A172 (cell line): ENCODE measurements at places on chromosomes 4 and X. TPM values are rescaled to one million over a fixed set of nuclear protein-coding genes. Genes with fewer than 3 reads are reported as not detected.

Gene PCDH19
- not detected in 2 replicates for total RNA-seq

Gene CT47C1
- not detected in 2 replicates for total RNA-seq

Gene RPGR
- 3.7 and 5.3 TPM in 2 replicates for total RNA-seq

Gene ODAPH
- not detected in 2 replicates for total RNA-seq

Gene ODAM
- total RNA-seq = not detected in 2 replicates

Gene OPN1MW2
- total RNA-seq = not detected in 2 replicates

DNA sequence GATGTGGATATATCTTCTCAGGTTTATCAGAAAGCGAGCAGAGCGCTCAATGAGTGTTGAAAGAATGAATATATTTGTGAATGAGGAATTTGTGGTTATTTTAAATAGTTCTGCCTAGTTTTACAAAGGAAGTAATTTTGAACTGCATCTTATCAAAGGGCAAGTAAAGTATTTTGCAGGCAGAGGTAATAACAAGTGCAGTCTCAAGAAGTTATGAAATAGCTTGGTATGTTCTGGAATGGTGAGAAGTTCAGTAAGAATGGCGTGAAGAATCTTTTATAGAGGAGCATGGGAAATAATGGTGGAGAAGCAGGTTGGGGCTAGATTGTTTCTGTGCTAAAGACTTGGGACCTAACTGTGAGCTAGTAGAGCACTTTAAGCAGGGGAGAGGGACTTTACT is 10.9 kb downstream of the TMA16 start:
- no peak for DNase-seq

- DNase-seq = no peak
Measured at GRCh38 chr4:13248621-13249298, 235.4 kb downstream of the RAB28 start.

- DNase-seq = peak; percentile 56
Measured at GRCh38 chr4:31175242-31175910, 455.2 kb downstream of the PCDH7 start.

- no peak for DNase-seq
Measured at GRCh38 chrX:118593407-118593806, 97.8 kb downstream of the DOCK11 start.

- DNase-seq = no peak
Measured at GRCh38 chr4:18931643-18932377, 910.3 kb upstream of the LCORL start.

- peak; percentile 54 for DNase-seq
Measured at GRCh38 chr4:182015893-182016292, 227.3 kb upstream of the TENM3 start.

GRCh38 chr4:2958446-2958845 is 4.8 kb downstream of the NOP14 start:
- peak; percentile 41 for DNase-seq

GRCh38 chr4:102601586-102602227 is 100.5 kb downstream of the NFKB1 start:
- DNase-seq = no peak

GRCh38 chrX:97860226-97860625 is 976.5 kb downstream of the RPA4 start:
- DNase-seq = no peak

- DNase-seq = no peak
Measured at GRCh38 chrX:86830685-86831084, 682.4 kb downstream of the DACH2 start.

- DNase-seq = no peak
Measured at GRCh38 chr4:1371176-1372165, 24.5 kb downstream of the UVSSA start.

- DNase-seq = no peak
Measured at GRCh38 chrX:118062048-118062789, 54.4 kb downstream of the KLHL13 start.

DNA sequence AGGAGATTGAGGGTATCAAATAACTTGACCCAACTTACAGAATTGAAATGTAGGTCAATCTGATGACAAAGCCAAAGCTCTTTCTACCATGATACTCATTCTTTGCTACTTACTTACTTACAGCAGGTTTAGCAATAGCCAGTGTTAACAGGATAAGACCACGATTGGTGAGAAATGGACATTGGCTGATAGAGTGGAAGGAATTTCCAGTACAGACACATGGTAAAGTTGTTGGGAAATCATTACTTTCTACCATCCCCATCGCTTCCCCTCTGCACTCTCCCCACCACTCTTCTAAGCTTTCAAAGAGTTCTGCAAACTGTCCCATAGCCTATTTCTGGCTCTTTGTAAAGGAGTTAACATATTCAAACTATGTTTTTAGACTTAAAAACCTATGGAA is 119.7 kb downstream of the CHRNA9 start:
- DNase-seq = no peak

- no peak for DNase-seq
Measured at GRCh38 chr4:145552181-145552822, 66.9 kb upstream of the MMAA start.

DNA sequence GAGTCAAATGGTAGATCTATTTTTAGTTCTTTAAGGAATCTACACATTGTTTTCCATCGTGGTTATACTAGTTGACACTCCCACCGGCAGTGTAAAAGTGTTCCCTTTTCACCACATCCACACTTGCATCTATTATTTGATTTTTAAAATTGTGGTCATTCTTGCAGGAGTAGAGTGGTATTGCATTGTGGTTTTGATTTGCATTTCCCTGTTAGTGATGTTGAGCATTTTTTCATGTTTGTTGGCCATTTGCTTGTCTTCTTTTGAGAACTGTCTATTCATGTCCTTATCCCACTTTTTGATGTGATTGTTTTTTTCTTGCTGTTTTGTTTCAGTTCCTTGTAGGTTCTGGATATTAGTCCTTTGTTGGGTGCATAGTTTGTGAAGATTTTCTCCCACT is 70.0 kb downstream of the TAB3 start:
- no peak for DNase-seq

- DNase-seq = peak; percentile 10
Measured at GRCh38 chrX:35841872-35842271, 43.7 kb downstream of the MAGEB16 start.
